ENCODE measurements at places on chromosomes 4 and X. TPM values are rescaled to one million over a fixed set of nuclear protein-coding genes. Genes with fewer than 3 reads are reported as not detected.

DNA sequence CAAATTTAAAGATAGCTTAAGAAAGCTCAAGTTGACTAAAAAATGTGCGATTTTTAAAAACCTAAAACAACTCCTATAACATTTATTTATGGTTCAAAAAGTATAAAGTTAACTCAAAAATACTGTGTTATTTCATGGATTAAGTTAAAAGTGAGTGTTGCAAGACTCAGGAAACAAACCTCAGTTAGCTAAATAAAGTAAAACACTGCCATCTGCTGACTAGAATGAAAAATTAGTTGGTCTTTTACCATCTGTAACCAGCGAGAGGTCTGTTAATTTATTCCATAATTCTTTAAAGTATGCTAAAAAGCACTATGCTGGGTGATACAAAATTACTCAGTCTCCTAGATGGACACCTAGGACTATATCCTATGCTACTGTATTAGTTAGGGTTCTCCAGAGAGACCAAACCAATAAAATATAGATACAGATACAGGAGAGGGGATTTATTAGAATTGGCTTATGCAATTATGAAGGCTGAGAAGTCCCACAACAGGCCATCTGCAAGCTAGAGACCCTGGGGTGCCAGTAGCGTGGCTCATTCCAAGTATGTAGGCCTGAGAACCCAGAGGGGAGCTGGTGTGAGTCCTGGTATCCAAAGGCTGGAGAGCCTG is 4.9 kb upstream of the WDFY3 start:
- DNase-seq, result no peak

GRCh38 chr4:87069037-87069742 is 134.4 kb downstream of the AFF1 start:
- no peak for DNase-seq

DNA sequence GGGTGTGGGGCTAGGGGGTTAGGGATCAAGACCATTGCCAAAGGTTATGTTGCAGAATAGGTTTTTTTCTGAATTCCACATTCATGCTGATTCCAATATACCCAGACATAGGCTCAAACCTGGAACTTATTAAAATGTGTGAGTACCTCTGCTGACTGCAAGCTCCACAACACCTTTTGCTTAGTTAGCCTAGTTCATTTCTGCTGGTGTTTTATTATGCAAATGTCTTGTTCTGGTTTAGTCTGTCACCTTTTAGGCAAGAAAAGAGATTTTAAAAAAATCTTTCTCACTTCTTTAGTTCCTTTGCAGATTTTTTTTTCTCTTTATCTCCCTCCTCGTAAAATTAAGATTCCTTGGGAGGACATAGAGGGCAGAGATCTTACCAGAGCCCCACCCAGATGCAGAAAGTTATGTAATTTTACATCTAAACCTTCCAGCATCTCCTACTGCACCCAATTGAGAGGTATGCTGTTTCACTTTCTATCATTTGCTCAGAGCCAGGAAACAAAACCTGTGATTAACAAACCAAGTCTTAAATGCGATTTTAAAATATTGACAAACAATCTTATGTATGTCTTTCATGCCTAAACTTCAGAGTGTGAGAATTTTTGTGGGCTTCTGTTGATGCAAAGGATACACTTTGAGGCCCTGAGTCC is 190.7 kb upstream of the CLNK start:
- DNase-seq, result no peak

- no peak for DNase-seq
Measured at GRCh38 chr4:176363072-176363471, 43.3 kb downstream of the SPCS3 start.

DNA sequence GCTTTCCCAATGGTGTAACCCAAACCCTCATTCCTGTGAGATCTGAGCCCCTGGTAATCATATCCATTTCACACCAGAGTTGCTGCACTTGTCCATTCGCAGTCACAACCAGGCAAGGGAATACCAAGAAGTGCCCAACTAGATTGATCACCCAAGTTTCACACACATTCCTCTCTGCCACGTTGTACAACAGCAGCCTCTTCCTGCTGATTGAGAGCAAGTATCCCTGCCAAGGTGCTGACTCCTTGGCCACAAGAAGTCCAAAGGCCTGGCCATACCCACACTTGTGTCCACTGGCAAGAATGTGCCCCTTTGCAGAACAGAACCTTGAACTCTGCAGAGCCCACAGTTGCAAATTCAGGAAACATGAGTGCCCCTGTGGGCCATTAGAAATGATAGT is 6.5 kb upstream of the ACOT9 start:
- DNase-seq, result no peak

DNA sequence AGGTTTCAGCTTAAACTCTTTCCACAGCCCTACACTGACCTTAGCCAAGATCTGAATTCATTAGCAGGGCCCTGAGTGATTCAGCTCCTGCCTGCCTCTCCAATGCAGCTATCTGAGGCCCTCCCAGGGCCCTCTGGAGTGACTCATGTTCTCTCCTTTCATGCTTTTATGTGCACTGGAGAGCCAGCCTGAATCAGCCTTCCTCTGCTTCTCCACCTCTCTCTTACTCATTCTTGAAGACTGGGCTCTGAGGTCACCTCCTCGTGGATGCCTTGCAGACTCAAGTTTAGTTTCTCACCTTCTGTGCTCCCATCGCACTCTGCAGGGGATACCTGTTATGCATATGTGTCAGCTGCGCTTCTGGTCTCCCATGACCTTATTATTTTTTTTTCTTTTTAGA is 3.1 kb upstream of the OCIAD2 start:
- no peak for DNase-seq

DNA sequence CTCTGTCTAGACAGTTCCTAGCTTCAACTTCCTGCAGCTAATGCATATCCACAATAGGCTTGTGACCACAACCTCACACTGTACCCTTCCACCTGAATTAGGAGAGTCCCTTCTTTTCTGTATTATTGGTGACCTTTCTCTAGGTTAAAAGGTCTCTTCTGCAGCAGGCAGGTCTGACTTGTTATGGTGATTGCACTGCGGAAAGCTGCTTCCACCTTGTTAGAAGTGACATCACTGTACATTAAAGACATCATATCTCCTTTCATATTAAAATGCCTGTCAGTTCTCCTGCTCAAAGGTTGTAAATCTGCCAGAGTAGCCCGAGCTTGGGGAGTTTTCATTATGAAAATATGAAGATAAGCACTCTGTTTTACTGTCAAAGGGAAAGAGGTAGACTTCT is 21.5 kb upstream of the LSM6 start:
- no peak for DNase-seq

DNA sequence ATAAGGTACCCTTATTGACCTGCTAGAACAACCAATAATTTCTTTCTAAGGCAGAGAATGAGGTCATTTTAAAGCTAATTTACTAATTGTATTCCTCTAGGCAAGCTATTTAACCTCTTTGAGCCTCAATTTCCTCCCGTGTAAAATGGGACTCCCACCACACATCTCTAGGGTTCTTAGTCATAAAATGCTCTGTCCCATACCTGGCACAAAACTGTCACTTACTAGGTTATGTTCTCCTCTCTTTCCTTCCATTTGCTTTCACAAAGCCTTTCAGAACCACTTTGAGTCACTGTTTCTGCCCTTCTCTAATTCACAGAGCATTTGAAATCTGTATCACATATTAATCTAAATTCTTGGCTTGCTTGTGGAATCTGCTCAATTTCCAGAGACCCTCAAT is 2.4 kb upstream of the GPR82 start:
- DNase-seq, result no peak

DNA sequence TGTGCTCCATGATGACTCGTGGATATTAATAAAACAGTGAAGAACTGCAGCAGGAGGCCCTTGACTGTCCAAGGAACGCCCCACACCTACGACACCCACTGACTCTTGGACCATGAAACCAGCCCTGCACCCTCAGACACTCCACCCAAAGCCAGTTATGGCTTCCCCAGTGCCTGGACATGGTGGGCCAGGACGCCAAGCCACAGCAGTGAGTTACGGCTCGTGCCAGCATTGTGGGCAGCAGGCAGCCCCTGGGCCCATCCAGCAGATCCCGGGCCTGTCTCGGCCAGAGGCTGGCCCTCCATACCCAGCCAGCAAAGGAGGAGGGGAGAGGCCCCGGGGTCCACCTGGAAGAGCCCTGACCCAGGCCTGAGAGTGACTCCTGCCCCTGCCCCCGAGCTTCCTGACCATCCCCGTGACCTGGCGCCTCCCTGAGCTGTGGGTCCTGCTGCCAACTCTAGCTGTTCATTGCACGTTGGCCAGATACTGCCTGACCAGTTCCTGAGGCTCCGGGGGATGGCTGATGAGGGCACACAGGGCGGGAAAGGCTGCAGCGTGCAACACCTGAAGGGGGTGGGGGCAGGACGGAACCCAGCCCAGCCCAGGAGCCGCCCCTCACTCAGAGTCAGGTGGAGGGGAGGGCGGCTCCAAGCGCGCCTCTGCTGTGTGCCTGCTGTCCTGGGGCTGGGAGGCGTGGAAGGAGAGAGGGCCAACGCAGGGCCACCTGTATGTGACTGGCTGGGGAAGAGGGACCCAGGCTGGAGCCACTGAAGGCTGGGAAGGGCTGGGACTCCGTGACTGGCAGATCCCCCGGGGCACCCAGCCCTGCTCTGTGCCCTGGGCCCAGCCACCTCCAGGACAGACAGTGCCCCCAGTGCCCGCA is 739 bp downstream of the SLC49A3 start:
- DNase-seq, result no peak

GRCh38 chr4:156596026-156596425 is 375.6 kb downstream of the PDGFC start:
- DNase-seq, result no peak

GRCh38 chrX:155048977-155049619 is 21.8 kb downstream of the CMC4 start:
- no peak for DNase-seq

PUDP gene
- polyA plus RNA-seq, result 18.4 TPM

PCDH18 gene
- 161 TPM for polyA plus RNA-seq

TMPRSS11B gene
- 0.06 TPM for polyA plus RNA-seq

UPF3B gene
- polyA plus RNA-seq, result 32.2 TPM

DUSP21 gene
- polyA plus RNA-seq, result not detected

SFRP2 gene
- 15.9 TPM for polyA plus RNA-seq

TAPT1 gene
- polyA plus RNA-seq, result 37.7 TPM

ADAM29 gene
- 0.06 TPM for polyA plus RNA-seq

SORCS2 gene
- polyA plus RNA-seq, result 9.4 TPM
